Stimulated activated CD4-positive, alpha-beta T cell treated with anti-CD3 and anti-CD28 coated beads, Interleukin-12 subunit alpha, Interleukin-12 subunit beta, amount 100 ng/mL, for 4 hours (primary cell): ENCODE measurements at places on chromosomes 1 and 21.

DNA sequence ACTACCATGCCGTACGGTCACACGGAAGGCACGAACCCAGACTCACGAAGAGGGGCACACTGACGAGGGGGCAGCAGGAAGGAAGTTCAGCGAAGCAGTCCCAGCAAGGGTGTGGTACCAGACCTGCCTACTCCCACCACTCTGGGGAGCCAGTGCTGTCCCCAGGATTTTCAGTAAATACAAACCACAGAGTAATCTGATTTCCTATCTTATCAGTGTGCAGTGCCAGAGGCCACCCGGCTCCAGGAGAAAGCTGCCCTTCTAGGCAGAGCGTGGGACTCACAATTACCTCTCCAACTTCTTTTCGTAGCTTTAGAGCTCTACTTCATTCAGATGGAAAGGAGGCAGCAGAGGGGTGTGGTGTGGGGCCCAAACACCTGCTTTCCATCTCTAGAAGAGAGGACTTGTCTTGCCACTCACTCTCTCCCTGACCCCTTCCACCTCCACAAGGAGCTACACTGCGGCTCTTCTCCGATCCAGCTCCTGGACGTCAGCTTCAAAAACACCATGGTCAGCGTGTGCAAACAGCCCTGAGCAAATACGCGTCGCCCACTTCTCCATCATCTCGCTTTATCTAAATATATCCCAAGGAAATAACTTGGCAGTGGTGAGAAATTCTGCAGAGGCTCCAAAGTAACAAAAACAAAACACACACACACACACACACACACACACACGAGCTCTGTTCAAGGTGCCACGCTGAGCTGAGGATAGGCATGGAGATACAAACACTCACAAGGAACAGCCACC is 98.5 kb downstream of the MRPL37 start:
- DNase-seq = no peak

DNA sequence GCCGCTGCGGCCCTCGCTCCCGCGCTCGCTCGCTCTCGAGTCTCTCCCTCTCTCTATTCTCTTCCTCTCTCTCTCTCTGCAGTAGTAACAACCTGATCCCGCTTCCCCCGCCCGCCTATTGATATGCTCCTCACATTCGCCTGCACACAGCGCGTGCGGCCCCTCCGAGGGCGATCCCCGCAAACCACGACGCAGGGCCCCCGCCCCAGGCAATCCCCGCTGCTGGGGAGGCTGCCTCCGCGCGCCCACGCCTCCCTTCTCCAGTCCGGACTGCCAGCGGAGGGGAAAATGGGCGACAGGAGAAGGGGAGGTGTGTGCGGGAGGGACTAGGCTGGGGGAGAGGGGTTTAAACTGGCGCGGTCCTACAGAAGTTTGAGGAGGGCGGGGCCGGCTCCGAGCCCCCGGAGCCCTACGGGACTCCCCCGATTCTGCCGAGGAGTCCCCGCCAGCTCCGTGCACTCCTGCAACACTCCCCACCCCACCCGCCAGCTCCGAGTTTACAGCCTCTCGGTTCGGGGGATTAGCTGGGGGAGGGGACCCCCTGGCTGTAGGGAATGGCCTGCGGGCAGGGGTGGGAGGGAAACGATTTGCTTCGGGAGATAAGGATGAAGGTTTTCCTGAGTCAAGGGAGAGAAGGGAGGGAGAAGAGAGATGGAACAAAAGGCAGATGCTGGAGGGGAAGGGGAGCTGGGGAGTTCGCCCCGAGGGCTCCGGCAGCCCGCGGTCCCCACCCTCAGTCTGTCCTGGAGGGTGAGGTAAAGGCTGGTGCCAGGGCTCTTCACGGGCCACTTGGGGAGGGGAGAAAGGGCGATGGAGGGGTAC is 66.6 kb downstream of the SYT2 start:
- DNase-seq = no peak

- no peak for DNase-seq
Observed at GRCh38 chr1:25811384-25812082, 8.2 kb upstream of the MTFR1L start.

GRCh38 chr1:153251988-153252387 is 7.5 kb upstream of the LORICRIN start:
- DNase-seq = no peak

DNA sequence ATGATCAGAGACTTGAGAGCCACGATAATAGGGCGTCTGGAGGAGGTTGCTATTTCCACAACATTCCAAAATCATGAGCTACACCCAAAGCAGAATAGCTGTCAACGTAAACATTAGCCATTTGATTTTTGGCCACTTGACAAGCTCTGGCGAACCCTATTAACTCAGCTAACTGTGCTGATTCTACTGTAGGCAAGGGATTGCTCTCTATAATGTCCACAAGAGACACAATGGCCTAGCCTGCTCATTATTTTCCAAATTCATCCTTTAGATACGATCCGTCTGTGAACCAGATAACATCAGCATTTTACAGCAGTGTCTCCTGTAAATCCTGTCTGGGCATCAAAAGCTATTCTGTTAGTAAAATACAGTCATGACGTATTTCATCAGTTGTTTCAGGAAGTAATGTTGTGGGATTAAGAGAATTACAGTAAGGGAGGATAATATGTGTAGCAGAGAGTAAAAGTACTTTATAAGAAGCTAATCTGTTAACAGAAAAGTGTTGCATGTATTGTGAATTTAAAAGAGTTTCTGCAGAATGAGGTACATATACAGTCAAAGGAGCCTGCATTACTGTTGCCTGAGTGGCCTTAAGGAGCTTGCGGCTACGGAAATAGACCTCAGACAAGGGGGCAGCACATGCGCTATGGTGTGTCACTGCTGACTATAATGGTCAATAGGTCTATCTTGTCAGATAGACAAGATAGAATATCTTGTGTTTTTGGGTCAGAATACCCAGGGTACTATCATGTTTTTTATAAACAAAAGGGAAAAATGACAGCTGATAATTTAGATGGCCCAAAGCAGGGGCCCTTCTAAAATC is 44.9 kb upstream of the TINAGL1 start:
- no peak for DNase-seq

- no peak for DNase-seq
Observed at GRCh38 chr1:53163291-53163768, 20.9 kb upstream of the SLC1A7 start.
